NCI-H460 (cell line): ENCODE measurements at places on chromosomes 4 and X.

DNA sequence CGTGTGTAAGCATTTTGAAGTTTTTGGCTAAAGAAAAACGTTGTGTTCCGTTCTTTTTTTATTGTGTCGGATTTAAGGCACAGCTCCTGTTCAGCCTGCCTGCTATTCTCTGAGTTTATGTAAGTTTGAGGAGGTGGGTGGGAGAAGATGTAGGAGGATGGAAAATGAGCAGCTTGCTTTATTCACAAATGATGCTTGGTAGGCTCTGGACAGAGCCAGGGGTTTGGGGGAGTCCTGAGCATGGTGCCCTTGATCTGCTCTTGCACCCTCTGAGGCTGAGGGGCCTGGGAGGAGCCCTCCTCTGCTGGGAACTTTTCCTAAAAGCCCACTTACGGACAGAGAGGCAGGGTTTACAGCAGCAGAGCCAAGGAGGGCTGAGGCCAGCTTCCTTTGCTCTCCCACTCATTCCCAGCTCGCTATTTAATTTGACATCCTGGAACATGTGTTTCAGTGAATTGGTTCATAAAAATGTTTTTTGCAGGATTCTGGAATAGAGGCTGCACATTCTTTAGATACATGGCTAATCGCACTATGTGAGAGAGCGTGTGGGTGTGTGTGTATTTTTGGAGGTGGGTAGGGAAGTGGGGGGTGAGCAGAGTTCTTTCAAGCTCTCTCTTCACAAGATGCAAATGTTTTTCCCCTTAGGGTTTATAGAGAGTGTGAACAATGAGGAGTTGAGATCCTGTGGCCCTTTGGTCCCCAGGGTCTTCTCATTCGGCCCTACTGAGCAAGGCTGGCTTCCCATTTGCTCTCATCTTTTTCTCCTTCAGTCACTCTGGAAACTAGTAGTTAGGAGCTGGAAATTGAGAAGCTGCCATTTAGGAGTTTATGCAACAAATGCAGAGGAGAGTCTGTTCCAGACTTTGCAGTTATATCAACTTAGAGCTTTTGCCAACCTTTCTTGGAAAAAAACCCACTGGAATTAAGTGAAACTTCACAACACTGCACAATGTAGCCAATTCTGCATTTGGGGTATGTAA, 32.1 kb downstream of the TMEM131L start:
- no peak for DNase-seq

- no peak for DNase-seq
Measured at GRCh38 chrX:116198810-116199209, 28.3 kb downstream of the AGTR2 start.

DNA sequence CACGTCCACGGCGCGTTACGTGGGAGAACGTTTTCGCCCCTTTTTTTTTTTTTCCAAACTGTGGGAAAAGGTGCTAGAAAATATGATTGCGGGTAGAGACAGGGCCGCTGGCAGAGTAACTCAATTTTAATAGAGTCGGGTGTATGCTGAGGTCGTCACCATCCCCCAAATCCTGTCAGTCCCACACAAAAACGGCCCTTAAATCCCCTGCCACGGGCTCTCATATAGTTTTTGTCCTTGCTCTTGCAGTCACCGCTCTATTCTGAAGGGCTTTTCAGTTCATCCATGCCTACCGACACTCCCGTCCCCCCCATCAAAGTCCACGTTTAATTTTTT, 796 bp upstream of the MED14 start:
- DNase-seq = no peak

DNA sequence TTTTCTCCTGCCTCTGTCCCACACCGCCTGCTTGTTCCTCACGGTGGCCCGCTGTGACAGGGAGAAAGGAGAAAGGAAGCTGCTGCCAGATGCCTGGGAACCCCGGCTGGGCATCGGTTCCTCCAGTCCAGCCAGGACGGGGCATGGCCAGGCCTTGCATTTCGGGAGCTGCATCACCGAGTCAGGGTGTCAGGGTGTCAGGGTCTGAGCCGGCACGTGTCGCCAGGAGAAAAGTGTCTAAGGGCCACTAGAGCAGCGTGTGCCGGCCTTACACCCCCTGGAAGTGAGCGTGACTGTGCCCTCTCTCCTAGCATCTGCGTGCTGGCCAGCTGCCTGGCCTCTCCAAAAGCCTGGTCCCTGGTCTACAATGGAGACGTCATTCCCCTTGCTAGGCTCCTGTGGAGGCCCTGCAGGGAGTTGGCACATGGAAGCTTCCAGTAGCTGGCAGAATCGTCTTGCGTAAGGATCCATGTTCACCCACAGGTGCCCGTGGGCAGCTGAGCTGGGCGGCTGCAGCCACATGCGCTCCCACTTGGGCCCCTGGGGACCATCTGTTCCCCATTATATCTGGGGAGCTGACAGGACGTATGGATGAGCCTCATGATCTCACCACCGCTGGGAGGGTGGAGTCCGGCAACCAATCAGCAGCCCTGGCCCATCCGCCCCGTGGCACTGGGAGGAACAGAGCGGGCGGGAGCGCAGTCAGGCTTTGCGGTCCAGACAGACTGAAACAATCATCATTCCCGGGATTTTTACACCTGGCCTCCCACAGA, 39.9 kb upstream of the HMX1 start:
- DNase-seq = no peak

- no peak for DNase-seq
Measured at GRCh38 chr4:26687728-26688127, 103.8 kb downstream of the TBC1D19 start.
